ENCODE measurements at places on chromosomes 12 and 14.

- no peak for DNase-seq
Observed at GRCh38 chr12:12392413-12392812, 35.5 kb downstream of the BORCS5 start.

DNA sequence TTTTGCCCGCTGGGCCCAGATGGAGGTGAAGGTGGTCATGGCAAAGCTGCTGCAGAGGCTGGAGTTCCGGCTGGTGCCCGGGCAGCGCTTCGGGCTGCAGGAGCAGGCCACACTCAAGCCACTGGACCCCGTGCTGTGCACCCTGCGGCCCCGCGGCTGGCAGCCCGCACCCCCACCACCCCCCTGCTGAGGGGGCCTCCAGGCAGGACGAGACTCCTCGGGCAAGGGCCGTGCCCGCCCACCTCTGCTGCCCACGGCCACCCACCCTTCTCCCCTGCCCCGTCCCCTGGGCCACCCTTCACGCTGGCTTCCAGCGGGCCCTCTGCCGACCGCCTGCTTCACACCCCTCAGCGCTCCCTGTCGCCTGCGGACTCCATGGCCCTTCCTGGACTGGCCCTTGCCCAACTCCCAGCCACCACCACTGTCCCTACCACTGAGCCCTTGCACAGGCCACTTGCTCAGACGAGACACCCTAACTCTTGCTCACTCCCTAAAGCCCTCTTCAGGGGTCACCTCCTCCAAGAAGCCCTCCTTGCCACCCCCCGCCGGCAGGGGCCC, 42.5 kb downstream of the CYP46A1 start:
- no peak for DNase-seq

DNA sequence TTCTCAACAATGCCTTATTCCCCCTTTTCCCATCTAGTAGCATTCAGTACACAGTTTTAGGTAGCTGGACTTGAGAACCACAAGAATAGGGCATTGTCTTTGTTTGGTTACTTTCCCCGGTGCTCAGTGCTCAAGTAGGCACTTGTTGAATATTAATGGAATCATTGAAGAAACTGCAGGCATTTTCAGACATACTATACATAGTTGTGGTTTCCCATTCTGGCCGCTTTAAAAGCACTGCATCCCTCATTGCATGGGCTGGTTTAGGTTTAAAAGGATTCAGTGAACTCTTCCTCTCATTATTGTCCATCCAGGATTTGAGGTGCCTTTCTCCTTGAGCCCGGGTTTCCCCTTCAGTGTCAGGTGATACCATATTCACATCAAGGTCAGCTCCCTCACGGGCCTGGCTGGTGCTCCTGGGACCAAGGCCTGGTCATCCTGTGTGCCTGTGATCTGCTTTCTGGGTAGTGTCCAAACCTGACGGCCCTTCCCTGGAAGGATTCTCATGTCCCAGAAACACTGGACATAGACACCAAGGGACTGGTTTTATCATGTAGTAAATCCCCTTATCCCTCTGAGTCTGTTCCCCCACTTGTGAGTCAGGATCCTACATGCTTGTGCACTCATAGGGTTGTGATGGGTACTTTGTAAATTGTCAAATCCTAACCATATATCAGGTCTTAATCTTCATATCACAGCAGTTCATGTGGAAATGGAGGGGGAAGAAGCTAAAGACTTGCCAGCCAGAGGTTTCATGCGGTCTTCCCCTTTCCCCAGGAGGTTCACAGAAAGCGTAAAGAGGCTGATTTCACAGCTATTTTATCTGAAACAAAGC, 7.4 kb downstream of the TCP11L2 start:
- DNase-seq: no peak

DNA sequence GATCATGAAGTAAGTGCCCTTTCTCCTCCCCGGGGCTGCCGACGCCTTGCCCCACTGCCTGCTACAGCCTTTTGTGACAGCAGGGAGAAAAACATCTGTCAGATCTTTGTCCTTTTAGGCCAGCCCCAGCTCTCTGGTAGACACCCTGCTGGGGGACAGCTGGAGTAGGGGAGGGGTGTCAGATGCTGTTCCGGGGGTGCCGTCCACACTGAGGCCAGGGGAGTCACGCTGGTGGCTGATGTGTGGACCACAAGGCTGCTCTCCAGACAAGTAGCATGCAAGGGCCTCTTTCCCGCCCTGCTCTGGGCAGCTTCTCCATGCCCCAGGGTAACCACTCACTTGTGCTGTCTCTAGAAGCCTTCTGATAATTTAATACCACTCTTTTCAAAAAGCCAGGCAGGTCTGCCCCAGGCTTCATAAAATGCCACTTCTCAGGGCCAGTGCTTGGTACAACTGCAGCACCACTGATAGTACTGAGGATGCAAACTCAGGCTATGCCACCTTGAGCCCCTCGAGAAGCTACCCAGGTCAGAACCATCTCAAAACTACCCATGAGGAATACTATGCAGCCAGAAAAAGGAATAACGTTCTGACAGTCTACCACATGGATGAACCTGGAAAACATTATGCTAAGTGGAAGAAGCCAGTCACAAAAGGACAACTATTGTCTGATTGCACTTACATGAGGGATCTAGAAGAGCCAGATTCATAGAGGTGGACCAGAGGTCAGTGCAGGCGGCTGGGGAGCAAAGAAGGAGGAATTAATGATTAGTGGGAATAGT, 66.0 kb upstream of the RIN3 start:
- no peak for DNase-seq

DNA sequence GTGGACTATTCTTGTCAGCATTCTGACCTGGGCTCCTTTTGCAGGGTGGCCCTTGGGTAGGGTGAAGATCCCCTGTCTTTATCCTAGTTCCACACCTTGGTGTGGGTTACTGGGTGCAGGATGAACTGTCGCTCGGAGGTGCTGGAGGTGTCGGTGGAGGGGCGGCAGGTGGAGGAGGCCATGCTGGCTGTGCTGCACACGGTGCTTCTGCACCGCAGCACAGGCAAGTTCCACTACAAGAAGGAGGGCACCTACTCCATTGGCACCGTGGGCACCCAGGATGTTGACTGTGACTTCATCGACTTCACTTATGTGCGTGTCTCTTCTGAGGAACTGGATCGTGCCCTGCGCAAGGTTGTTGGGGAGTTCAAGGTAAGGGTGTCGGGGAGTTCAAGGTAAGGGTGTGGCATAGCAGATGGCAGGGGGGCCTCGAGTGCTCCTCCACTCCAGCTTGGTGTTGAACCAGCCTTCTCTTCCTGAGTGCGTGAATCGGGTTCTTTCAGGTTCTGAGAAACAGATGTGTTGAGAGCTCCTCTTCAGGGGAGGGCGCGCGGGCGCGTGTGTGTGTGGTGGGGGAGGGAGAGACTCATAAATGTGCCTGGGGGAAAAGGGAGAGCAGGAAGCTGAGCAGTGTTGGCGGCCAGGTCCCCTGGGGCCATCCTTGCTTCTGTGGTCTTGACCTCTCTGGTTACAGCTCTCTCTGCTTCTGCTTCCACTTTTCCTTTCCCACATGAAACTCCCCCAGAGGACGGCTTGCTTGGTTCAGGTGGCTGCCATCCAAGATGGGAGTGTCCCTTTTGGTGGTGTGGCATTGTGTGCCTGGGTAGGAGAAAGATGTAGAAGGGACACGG, 4.0 kb downstream of the ATG101 start:
- no peak for DNase-seq

DNA sequence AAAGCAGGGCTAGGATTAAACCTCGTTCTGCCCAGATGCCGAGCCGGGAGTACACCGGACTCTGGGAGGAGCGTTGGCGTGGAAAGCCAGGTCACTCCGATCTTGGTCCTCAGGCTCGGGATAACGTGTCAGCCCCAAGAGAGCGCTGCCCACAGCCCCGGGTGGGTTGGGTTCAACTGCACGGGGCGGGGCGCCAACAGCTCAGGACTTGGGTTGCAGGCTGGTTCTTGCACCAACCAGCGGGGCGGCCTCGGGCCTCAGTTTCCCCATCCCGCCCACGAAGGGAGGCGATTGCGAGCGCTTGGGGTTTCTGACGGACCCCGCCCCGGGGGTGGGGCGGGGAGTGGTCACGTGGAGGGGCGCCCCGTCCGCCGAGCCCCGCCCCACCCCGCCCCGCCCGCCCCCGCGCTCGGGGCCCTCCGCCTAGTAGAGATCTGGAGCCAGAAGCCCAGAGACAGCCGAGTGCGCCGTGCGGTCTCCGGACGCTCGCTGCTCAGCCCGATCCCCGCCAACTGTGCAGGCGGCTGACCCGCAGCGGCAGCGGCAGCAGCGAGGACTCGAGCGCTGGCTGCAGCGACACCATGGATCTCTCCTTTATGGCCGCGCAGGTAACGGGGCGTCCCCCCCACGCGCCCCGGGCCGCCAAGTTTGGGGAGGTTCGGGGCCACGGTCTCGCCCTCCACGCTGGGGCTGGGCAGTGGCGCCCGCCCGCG, at the start of gene C14orf132:
Gene C14orf132, plus strand, starts transcription at position 443 of the 713 bp plus-strand sequence. Its CDS starts 139 bp downstream, at position 582.
- DNase-seq: peak; percentile 34

DNA sequence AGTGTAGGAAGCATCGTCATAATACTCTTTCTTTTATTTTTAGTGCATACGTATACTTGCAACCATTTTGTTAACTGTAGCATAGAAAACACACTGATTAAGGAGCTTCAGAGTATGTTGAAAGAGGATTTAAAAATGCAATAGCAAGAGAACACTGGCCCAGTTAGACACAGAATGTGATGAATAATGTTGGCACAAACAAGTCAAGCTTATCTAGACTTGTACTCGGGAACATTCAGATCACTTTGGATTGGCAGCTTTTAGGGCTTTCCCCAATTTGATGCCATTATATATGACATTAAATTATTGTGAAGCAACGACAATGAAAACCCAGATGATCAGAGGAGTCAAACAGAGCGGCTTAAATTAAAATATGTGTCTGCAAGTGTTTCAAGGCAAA, 468.1 kb downstream of the PRKD1 start:
- DNase-seq: no peak

GRCh38 chr12:49564686-49565405, 3.1 kb downstream of the MCRS1 start:
- no peak for DNase-seq

- no peak for DNase-seq
Observed at GRCh38 chr14:38716926-38717325, 386.1 kb downstream of the SEC23A start.

DNA sequence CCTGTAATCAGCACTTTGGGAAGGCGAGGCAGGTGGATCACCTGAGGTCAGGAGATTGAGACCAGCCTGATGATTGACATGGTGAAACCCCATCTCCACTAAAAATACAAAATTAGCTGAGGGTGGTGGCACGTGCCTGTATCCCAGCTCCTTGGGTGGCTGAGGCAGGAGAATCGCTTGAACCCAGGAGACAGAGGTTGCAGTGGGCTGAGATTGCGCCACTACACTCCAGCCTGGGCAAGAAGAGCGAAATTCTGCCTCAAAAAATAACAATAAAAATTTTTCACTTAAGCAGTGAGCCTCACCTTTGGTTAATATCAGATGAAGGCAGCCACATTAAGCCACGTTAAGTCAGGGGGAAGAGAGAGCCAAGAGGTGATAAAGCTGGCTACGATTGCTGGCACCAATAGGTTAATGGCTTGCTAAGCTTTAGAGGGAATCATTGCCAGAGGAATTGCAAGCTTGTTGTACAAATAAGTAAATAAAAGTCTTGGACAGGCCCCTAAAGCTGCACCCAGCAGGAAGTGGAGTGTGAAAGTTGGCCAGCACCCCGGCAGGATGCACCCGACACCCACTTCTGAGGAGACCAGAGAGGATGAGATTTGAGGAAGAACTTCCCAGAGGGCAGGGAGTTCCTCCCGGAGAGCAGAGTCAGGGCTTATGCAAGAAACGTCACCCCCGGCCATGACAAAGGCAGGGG, 41.3 kb upstream of the TESC start:
- DNase-seq: no peak

DNA sequence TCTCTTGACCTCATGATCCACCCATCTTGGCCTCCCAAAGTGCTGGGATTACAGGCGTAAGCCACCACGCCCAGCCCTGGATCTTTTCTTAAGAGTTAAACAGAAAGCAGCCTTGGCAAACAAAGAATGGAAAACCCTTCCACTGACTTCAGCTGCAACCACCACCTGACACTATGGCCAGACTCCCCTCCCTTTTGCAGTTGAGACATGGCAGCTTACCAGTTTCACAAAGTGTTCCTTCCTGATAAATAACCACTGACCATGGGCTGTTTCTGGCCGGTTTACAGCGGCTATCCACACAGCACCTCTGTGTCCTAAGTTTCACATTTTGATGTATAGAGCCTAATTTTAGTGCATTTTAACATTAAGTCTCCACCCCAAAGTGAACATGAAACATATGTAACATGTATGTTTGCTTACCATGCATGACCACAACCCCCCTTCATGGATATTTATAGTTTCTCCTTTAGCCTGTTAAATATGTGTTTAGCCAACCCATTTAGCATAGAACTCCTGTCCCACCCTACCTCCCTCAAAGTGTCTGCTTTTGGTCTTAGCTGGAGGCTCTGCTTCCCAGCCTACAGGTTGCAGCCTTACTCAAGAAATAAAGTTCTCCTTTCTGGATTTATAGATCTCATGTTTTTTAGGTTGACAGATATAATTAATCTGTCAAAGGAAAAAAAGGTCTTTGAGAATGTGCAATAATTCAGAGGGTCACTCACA, 32.7 kb upstream of the RAB21 start:
- no peak for DNase-seq

GRCh38 chr12:54933376-54933775, 51.2 kb downstream of the TESPA1 start:
- DNase-seq: no peak

- no peak for DNase-seq
Observed at GRCh38 chr14:95498622-95499353, 17.7 kb downstream of the SYNE3 start.

DNA sequence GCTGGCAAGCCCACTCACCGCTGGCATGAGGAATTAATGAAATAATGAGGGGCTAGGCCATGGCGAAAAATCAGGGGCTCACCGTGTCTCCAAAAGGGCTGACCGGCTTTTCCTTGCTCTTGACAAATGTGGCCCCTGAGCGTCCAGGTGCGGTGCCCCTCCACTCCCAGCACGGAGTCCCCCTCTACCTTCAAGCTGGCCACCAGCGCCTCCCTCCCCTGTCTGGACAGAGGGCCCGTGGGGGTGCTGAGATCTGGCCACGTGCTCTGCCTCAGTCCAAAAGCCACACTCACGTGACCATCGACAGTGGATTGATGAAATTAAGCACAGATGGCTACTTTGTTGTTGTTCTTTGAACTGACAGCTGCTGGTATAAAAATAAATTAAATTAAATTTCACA, 78.8 kb upstream of the BCL11B start:
- DNase-seq: no peak

- no peak for DNase-seq
Observed at GRCh38 chr12:130957304-130957621, 3.6 kb downstream of the ADGRD1 start.

- no peak for DNase-seq
Observed at GRCh38 chr12:39420043-39420442, 22.9 kb downstream of the KIF21A start.

- DNase-seq: peak; percentile 47
Observed at GRCh38 chr14:52315355-52315718, 1.2 kb downstream of the PTGER2 start.

Measured in CD4-positive, alpha-beta T cell treated with Interleukin-1 beta for 1 hour (primary cell).